ENCODE measurements at places on chromosomes 3 and 15. TPM values are rescaled to one million over a fixed set of nuclear protein-coding genes. Genes with fewer than 3 reads are reported as not detected.

GRCh38 chr3:45209526-45209925 lies 16.6 kb downstream of the TMEM158 start:
- DNase-seq = no peak

DNA sequence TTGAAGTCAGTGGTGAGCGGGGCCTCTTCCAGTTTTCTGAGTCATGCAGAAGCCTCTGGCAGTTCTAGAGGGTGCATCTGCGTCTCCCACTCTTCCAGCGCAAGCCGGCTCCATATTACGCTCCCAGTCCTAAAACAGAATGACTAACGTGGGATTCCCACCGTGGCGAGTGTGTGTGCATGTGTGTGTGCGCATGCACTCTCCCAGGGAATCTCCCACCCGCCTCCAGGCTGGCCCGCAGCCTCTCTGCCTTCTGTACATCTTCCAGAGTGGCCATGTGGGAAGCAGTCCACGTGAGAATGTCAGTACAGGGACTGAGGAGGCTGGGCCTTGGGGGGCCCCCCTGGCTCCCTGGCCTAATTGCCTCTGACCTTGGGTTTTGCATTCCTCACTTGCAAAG lies 87.7 kb downstream of the LSM3 start:
- no peak for DNase-seq

The CYP8B1 gene
- total RNA-seq = not detected

DNA sequence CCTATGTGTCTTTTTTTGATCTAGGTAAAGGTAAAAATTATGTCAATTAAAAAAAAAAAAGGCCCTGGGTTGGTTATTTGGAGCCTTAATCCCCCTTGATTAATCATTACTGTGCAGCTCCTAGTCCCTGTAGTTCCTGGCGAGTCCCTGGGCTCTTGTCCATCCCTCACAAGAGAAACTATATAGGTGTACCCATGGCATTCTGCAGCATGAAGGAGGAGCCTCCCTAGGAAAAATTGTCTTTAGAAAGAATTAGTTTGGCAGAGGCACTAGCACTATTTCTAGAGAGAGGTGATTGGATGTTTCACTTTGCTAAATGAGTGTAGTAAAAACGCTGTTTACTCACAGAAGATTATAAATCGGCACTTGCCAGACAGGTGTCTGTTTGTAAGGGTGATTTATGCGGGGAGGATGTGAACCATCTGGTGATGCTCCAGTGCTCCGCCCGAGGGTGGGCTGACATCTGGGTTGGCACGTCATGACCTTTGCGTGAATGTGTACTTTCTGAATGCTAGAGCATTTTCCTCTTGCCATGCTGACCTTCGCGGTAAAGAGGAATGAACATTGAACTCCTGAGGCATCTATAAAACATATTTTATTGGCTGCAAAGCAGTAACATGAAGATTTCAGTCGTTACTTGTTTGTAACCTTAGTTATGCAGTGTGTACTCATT lies 12.6 kb downstream of the PLCL2 start:
- DNase-seq = no peak

The CATSPER2 gene
- 0.54 TPM for total RNA-seq

DNA sequence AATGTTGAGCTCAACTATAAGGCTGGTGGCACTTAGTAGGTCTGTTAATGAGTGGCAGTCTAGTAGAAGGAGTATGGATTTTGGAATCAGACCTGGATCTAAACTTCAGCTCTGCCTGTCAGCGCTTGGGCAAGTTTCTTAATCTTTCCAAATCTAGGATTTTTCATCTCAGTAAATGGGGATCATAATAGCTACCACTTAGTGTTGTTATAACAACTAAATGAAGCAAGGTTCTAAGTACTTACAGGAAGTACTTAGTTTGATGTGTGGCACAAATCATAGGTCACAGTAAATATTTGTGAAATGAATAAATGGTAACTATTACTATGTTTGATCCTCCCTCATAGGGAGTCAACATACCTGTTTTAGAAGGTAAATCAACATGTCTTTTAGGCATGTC lies 31.4 kb downstream of the SLC49A4 start:
- no peak for DNase-seq

GRCh38 chr15:74307827-74308811 lies 59.3 kb downstream of the CYP11A1 start:
- DNase-seq = peak; percentile 55
